Activated CD8-positive, alpha-beta memory T cell treated with anti-CD3 and anti-CD28 coated beads, Interleukin-2, amount 10 ng/mL, durations not matched to agents 7 days and 5 days (primary cell): ENCODE measurements at places on chromosomes 2 and 18. TPM values are rescaled to one million over a fixed set of nuclear protein-coding genes. Genes with fewer than 3 reads are reported as not detected.

Gene NCKAP5
- not detected for total RNA-seq

- H3K4me3 ChIP-seq, result no peak overlapping the region
- H3K4me1 ChIP-seq, result peaks cover 11% of the 10 kb centered on the region
- no peak overlapping the region for H3K27ac ChIP-seq
- peaks cover 8% of the 10 kb centered on the region for H3K36me3 ChIP-seq
- no peaks in the 10 kb centered on the region for H3K27me3 ChIP-seq
Observed at GRCh38 chr2:195457873-195458272, 199.2 kb upstream of the SLC39A10 start.

Gene UGT1A8
- not detected for total RNA-seq

Gene TMEM131
- 31.2 TPM for total RNA-seq

GRCh38 chr18:23179416-23179815 lies 44.1 kb downstream of the CABLES1 start:
- H3K4me3 ChIP-seq, result no peak overlapping the region
- DNase-seq, result no peak
- H3K27me3 ChIP-seq, result peaks cover 9% of the 10 kb centered on the region
- H3K27ac ChIP-seq, result no peak overlapping the region
- no peaks in the 10 kb centered on the region for H3K36me3 ChIP-seq
- peaks cover 7% of the 10 kb centered on the region for H3K4me1 ChIP-seq

- no peak overlapping the region for H3K4me3 ChIP-seq
- no peaks in the 10 kb centered on the region for H3K36me3 ChIP-seq
- peaks cover 35% of the 10 kb centered on the region for H3K4me1 ChIP-seq
- no peak for DNase-seq
Observed at GRCh38 chr2:97673915-97674283, 4.4 kb downstream of the C2orf92 start.

GRCh38 chr2:35788543-35788942 lies 567.0 kb upstream of the CRIM1 start:
- H3K36me3 ChIP-seq, result no peaks in the 10 kb centered on the region
- H3K4me3 ChIP-seq, result no peak overlapping the region
- no peak for DNase-seq
- H3K4me1 ChIP-seq, result no peaks in the 10 kb centered on the region

Gene RTP5
- not detected for total RNA-seq

DNA sequence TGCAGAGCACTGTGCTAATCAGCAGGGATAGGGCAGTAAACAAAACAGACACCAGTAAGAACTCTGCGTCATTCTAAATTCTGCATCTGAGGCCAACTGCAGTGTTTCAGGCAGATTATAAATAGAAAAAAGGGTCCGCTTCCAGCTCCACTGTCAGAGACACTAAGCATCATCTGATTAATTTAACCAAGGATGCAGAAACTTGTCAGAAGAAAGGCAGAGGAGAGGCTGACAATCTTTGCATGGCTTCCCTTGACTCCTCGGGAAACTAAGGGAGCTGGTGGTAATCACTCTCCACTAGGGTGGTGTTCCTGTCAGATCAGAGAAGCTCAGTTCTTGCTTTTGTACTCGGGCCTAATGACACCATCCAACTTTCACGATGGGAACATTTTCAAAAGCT lies 123.5 kb downstream of the DNAH6 start:
- no peak for DNase-seq
- no peaks in the 10 kb centered on the region for H3K4me1 ChIP-seq
- no peak overlapping the region for H3K27ac ChIP-seq
- no peaks in the 10 kb centered on the region for H3K27me3 ChIP-seq
- no peaks in the 10 kb centered on the region for H3K36me3 ChIP-seq

DNA sequence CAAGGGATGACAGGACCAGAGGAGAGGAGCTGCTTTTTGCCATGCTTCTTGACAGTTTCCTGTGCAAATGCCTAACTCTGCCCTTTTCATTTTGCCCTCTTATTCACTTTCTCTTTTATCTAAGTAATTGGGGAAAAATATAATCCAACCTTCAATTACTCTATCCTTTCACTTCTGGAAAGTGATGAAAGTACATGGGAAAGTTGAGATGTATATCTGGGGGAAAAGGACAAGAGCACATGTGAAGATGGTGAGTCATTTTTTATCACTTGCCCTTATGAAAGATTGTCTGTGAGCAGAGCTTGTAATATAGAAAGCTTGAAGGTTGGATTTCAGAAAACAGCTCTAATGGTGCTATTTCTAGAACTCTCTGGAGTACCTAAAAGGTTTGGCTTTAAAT lies 1070.7 kb downstream of the CNTNAP5 start:
- H3K27ac ChIP-seq, result no peak overlapping the region
- no peaks in the 10 kb centered on the region for H3K4me1 ChIP-seq
- no peaks in the 10 kb centered on the region for H3K36me3 ChIP-seq

- no peak overlapping the region for H3K27ac ChIP-seq
- no peak overlapping the region for H3K4me3 ChIP-seq
- peaks cover 18% of the 10 kb centered on the region for H3K4me1 ChIP-seq
- H3K36me3 ChIP-seq, result peaks cover 3% of the 10 kb centered on the region
- DNase-seq, result no peak
- peaks cover 19% of the 10 kb centered on the region for H3K27me3 ChIP-seq
Observed at GRCh38 chr18:26545335-26546123, 2.8 kb downstream of the KCTD1 start.
